ENCODE measurements at places on chromosomes 5 and 9. TPM values are rescaled to one million over a fixed set of nuclear protein-coding genes. Genes with fewer than 3 reads are reported as not detected.

Gene IL4
- polyA plus RNA-seq, result not detected

DNA sequence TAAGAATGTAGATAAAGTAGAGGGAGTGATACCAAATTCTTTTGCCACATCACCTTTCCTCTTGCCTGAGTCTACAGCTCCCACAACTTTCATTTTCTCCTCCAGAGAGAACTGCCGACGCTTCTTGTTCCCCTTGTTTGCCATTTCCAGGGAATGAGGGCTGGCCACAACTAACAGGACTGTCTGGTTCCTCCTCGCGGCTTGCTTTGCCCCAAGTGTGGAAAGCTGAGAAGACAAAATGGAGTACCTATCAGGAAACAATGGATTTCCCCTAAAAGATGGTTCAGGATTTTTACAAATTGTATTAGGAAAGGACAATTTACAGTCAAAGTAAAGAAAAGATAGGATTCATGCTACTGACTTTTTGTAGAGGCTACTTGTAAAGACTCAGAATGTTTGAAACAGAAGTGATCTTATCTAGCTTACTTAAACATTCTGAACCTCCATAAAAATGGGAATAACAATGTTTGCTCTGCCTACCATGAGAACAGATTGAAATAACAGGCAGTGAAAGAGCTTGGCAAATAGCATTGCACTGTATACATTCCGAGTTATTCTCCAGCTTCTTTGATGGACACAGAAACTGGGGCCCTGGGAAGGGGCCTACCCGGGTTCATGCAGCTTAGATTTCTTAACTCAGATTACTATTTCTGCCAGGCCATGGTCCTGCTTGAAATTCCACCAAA, 4.1 kb downstream of the TIGD6 start:
- peaks cover 11% of the 10 kb centered on the region for H3K4me1 ChIP-seq
- H3K4me3 ChIP-seq, result no peak overlapping the region

- no peaks in the 10 kb centered on the region for H3K36me3 ChIP-seq
- no peak for DNase-seq
- H3K27ac ChIP-seq, result no peak overlapping the region
Observed at GRCh38 chr5:136615251-136616119, 250.1 kb upstream of the TRPC7 start.

DNA sequence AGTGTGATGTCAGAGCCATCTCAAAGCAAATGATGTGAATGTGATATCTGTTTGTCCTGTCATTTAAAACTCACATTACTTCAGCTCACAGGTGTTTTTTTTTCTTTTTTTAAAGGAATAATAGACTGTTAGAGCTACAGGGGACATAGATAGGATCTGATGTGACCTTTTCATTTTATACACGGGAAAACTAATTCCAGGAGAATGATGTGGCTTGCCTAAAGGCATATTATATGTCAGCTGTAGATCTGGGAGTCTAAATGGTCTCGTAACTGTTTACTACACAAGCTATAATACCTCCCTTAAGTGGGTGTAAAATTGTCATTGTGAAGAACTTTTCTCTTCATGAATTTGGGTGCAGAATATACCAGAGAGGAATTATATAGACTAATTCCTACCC, 2.0 kb downstream of the NMUR2 start:
- H3K4me3 ChIP-seq, result no peak overlapping the region
- no peak overlapping the region for H3K27ac ChIP-seq
- no peaks in the 10 kb centered on the region for H3K27me3 ChIP-seq
- no peaks in the 10 kb centered on the region for H3K4me1 ChIP-seq
- no peak for DNase-seq
- no peaks in the 10 kb centered on the region for H3K36me3 ChIP-seq

DNA sequence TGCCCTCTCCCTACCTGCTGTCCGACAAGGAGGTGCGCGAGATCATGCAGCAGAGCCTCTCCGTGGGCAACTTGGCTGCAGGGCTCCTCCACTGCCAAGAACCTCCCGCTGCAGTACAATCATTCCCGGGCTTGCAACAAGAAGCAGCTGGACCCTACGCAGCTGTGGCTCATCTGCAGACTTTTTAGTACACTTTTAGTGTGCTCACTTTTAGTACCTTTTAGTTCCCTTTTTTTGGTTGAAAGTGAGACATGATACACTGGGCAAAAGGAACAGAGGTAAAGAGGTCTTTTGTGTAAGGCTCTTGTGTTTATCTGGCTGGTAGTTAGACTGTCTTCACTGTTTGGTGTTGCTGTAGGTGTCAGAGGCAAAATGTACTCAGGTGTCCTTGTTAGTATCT, 58.1 kb upstream of the SPTLC1 start:
- no peaks in the 10 kb centered on the region for H3K27me3 ChIP-seq
- no peak for DNase-seq
- H3K36me3 ChIP-seq, result no peaks in the 10 kb centered on the region

DNA sequence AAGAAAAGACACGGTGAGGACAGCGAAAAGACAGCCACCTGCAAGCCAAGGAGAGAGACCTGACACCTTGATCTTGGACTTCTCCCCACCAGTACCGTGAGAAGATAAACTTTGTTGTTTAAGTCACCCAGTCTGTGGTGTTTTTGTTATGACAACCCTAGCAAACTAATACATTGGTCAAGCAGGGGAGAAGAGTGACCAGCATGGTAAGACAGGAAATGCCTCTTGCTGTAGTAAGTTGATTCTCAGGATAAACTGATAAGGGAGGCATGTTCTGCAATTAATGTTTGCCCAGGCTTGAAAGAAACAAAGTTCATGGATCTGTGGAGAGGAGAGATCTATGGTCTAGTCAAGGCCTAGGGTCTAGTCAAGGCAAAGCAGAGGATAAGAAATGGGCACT, 801.2 kb downstream of the MAT2B start:
- DNase-seq, result no peak
- no peaks in the 10 kb centered on the region for H3K4me1 ChIP-seq
- no peaks in the 10 kb centered on the region for H3K36me3 ChIP-seq
- no peak overlapping the region for H3K4me3 ChIP-seq

Gene GPR21
- 0.50 TPM for polyA plus RNA-seq

- no peak for DNase-seq
- no peak overlapping the region for H3K27ac ChIP-seq
- no peak overlapping the region for H3K4me3 ChIP-seq
- no peaks in the 10 kb centered on the region for H3K36me3 ChIP-seq
- H3K4me1 ChIP-seq, result no peaks in the 10 kb centered on the region
Observed at GRCh38 chr5:2897276-2897961, 145.9 kb upstream of the IRX2 start.

Gene UBAP2
- 7.5 TPM for polyA plus RNA-seq

- H3K4me3 ChIP-seq, result no peak overlapping the region
- H3K4me1 ChIP-seq, result no peaks in the 10 kb centered on the region
- no peak overlapping the region for H3K27ac ChIP-seq
Observed at GRCh38 chr9:37617832-37618231, 25.4 kb upstream of the TOMM5 start.

Gene ZNF883
- 1.9 TPM for polyA plus RNA-seq

Gene SPINK7
- polyA plus RNA-seq, result not detected

DNA sequence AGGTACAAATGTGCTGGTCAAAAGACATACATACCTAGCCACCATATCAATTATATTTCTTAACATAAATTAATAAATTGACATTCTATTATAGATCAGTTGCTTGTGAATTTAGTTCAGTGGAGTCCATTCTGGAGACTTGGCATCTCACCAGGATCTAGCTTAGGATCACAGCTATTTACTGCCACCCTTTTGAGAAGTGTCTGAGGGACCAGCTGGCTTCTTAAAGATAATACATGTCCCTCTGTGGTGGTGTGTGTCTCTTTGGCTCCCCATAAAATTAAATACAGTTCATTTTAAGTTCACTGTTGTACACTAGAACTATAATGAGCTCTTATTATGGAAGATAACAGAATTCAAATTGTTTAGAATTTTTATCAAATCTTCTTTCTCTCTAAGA, 290.7 kb downstream of the PRELID2 start:
- no peaks in the 10 kb centered on the region for H3K36me3 ChIP-seq
- H3K27ac ChIP-seq, result no peak overlapping the region
- H3K27me3 ChIP-seq, result no peaks in the 10 kb centered on the region

Gene FOXD4L3
- polyA plus RNA-seq, result not detected

Gene KCNV2
- polyA plus RNA-seq, result not detected

GRCh38 chr5:135905144-135905543, 9.5 kb upstream of the IL9 start:
- H3K4me3 ChIP-seq, result no peak overlapping the region
- no peaks in the 10 kb centered on the region for H3K27me3 ChIP-seq
- no peaks in the 10 kb centered on the region for H3K36me3 ChIP-seq
- DNase-seq, result no peak

Gene KCNN2
- not detected for polyA plus RNA-seq

Data from aorta (tissue), 5 donors.